ENCODE measurements at places on chromosomes 12 and 14.
A peak's percentile ranks its signal among the peaks of the same experiment; 100 is the strongest.

DNA sequence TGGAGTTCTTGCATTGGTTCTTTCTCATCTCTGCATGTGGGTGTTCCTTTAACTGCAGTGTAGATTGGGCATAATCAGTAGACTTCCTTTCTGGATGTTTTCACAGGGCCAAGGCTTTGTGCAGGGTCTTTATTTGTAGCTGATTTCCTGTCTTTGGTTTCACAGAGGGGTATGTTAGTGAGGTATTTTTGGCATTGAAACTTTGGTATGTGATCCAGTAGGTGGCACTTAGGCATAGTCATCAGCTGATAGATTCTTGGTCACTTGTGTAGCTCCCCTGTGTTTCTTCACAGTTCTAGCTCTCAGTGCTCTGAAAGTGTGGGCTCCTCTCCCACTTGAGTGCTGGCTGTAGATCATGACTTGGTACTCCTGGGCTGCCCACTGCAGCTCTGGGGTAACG is 52.7 kb upstream of the LMO3 start:
- DNase-seq: no peak

DNA sequence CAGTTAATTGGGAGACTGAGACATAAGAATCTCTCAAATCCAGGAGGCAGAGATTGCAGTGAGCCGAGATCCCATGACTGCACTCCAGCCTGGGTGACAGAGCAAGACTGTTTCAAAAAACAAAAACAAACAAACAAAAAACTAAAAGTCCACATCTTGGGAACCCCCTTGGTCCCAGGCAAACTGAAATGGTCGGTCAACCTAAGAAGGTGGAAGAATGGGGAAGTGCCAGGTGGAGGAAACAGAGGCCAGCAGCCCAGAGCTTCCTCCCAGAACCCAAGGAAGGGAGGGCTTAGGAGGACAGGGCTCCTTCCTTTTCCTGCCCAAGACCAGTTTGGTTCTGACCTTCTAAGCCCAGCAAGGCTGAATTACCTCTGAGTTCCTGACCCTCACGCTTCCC is 121.0 kb upstream of the FUT8 start:
- DNase-seq: no peak

GRCh38 chr14:24954700-24955037 is 95.3 kb downstream of the STXBP6 start:
- no peak for DNase-seq

DNA sequence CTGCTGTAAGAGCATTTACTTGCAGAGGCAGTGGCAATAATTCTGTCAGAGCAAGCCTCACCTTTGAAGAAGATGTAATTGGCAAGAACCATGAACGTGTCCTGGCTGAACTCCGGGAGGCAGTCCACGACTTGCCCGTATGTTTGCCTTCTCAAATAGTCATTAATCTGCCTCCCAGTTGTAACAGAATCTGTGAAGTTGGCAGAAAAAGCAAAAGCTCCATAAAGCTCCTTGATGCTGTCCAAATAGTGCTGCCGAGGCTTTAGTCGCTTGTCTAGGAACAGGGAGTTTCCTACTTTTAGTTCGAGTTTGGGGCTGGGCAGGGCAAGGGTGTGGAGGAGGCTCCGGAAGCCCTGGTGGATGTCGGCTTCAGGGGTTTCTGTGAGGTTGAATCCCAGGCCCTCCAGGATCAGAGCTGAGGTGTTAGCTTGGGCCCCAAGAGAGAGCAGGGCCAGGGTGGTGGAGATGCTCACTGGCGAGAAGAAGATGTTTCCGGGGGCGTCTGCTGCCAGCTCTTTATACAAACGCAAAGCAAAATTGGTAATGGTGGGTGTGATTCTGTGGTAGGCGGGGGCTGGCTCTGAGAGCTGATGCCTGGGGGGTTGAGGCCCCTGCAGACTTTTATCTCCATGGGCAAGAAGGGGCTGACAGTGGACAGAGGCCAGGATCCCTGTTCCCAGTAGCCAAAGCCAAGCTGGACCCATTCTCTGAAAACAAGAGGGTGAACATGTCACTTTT is 4.4 kb downstream of the SERPINA11 start:
- DNase-seq: peak; percentile 86

GRCh38 chr12:6376870-6377666 is 1.7 kb upstream of the SCNN1A start:
- peak; percentile 84 for DNase-seq

GRCh38 chr12:52532636-52533035 is 12.4 kb upstream of the KRT5 start:
- no peak for DNase-seq

DNA sequence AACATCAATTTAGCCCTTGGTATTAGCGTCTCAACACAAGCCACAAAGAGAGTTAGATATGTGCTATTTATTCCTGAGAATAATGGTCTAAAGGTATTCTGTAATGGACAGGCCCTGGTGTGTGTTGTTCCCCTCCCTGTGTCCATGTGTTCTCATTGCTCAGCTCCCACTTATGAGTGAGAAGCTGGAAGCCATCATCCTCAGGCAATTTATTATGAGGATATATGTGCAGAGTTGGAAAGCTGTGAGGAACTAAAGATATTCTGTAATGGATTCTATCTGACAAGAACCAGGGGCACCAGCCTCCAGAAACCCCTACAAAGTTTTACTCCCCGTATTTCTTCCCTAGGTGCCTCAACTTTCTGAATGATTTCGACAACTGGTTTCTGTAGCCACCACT is 210.8 kb downstream of the GRIN2B start:
- DNase-seq: no peak

DNA sequence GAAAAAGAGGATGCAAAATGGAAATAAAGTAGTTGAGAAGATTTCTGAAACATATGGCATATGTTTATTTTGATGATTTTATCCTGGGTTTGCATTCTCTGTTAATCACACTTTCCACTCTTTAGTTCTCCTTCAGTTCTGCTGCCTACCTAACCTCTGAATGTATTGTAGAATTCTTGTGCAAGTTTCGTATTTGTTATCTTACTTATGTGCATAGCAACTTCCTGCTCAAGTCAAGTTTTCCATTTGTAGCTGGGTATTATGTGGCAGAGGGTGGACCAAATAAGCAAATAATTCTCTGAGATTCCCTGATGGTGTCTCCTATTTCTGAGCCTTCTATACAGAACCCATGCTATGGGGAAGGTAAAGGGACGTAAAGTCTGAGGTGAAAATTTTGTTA is 381.6 kb downstream of the FOXG1 start:
- no peak for DNase-seq

Data from vagina (tissue), 2 donors.